ACHN (cell line): ENCODE measurements at places on chromosomes 12 and 14.

DNA sequence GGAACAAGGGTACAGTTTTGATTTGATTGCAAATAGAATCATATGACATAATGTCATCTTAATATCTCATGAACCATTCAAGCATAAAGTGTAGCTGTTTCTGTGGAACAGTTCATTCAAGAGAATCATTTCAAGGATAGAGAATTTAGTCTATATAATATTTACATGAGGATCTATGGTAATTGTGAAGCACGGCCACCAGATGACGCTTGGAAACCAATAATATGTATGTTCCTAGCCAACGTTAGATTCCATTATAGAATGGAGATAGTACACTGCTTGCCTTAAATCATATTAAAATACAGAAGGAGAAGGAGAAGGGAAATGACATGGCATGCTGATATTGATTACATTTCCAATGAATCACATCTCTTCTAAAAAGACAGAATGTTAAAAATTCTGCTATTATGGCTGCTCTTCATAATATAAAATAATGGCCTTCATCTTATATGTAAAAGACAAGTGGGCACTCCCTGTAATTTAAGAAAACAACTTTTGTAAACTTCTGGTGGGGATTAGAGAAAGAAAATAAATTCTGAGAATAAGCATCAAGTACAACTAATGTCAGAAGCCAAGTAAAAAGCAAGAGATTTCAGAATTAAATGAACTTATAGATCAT lies 351.0 kb downstream of the NAV3 start:
- DNase-seq: peak; percentile 20

GRCh38 chr12:44381341-44381740 lies 494.8 kb downstream of the NELL2 start:
- no peak for DNase-seq

DNA sequence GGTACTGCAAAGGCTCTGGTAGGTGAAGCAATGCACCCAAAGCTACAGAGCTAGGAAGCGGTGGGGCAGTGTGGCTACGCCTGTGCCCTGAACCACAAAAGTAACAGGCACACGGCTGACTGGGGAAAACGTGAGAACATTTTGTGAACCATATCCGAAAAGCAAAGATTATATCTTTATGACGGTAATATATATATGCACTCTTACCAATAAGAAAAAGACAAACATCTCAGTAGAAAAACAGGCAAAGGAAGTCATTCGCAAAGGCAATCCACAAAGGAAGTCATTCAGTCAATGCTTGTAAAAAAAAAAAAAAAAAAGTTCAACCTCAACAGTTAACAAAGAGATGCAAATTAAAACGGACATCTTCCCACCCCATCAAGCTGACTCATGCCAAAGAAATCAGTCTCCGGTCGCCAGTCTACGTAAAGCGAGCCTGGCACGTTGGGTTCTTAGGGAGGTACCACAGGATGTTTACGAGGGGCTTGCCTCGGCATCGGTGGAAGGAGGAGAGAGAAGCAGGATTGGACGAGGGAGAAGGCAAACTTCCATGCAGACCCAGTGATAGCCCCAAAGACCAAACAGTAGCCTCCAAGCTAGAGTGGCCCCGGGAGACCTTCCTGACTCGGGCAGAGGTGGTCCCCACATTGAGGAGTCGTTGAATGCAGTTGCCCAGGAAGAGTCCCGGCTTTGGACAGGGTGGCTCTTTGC lies 39.4 kb upstream of the PPP2R5C start:
- no peak for DNase-seq

GRCh38 chr12:94208622-94208966 lies 60.2 kb downstream of the PLXNC1 start:
- DNase-seq: no peak

GRCh38 chr14:33408291-33408690 lies 469.6 kb downstream of the NPAS3 start:
- no peak for DNase-seq

DNA sequence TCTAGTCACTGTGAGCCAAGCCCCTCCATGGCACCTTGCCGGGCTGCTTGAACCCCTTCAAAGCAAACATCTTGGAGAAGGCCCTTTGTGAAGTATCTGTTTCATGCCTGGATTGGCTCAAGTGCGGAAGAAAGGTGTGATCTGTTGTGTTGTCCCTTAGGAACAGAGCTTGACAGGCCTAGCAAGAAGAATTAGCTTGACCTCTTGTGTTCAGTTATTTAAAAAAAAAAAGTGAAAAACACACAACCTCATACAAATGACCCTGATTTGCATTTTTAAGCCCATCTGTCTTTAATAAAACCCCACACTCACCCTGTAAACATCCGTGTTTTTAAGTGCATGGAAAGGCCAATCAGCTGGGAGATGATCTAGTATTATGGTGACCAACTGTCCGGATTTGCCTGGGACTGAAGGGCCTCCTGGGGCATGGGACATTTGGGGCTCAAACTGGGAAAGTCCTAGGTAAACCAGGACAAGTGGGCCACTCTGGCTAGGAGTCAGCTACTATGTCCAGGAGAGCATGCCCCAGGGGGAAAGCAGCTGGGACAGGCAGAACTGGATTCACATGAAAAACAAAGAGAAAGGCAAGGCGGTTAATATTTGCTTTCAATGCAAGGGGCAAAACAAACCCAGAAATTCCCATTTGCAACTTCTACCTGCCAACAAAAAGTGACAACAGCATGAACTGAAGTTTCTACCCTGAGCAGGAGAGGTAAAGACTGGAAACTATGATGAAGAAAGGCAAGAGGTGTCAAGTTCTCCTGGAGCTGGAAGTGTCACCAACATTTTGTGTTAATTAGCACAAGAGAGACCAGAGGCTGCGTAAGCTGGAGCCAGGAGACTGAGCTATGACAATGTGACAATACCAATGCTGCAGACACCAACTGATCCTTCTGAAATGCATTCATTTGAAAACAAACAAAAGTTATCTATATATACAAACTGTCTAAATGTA lies 78.6 kb downstream of the CLMN start:
- DNase-seq: no peak

DNA sequence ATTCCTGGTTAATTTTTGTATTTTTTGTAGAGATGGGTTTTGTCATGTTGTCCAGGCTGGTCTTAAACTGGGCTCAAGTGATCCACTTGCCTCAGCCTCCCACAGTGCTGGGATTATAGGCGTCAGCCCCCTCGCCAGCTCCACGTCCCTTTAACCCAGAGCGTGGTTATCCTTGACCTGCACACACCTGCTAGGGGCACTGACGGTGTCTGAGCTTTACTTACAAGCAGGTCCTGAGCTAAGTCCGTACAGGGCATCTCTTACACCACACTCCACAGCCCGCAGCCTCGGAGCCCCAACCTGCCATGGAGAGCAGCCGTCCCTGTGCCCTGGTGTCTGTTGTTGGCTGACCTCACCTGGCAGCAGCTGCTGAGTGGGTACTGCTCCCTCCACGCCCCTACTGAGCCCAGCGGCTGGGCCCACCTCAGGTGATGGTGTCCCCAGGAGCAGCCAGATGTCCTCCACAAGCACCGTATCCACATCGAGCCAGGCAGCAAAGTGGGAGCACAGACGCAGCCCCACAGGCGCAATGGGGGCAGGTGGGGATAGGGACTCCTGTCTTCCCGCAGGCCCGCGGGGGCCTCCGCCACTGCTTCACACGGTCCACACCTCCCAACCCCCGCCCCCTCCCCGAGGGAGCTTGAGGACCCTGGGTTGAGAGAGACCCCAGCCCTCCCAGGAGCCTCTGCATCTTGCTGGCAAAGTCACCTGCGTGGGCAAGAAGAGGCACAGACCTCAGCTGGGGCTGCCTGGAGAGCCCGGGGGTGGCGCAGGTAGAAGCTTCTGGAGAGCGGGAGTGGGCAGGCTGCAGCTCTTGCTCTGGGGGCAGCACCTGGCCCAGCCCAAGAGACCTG lies 325.4 kb upstream of the SFSWAP start:
- DNase-seq: no peak

DNA sequence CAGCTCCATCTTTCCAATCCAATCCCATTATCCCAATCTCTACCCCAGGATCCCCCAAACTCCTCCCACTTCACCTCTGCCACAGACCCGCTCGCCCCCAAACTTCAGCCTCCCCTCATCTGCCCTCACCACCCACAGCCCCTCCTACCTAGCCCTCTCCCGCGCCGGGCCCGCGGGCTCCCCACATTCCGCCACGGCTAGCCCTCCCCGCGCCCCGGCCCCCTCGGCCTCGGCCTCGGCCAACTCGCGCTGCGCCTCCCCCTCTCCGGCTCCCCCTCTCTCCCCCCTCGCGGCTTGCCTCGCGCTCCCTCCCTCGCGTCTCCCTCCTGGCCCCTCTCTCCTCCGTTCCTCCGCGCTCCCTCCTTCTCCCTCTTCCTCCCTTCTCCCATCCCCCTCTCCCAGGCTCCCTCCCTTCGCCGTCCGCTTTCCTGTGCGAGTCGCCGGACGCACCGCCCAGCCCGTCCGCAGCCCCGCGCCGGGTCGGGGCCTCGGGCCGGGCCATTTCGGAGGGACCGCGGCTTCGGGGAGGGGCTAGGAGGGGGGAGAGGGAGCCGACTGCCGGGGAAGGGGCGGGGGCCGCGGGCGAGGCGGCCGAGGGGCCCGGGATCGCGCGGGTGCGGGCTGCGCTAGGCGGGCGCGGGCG lies at the start of gene ATN1:
TSS of gene ATN1 (plus strand) at position 581 of the 643 bp plus-strand sequence. CDS start 6,043 bp downstream, outside the sequence.
- DNase-seq: peak; percentile 85

GRCh38 chr12:4450551-4451112 lies 5.0 kb upstream of the FGF6 start:
- DNase-seq: no peak

DNA sequence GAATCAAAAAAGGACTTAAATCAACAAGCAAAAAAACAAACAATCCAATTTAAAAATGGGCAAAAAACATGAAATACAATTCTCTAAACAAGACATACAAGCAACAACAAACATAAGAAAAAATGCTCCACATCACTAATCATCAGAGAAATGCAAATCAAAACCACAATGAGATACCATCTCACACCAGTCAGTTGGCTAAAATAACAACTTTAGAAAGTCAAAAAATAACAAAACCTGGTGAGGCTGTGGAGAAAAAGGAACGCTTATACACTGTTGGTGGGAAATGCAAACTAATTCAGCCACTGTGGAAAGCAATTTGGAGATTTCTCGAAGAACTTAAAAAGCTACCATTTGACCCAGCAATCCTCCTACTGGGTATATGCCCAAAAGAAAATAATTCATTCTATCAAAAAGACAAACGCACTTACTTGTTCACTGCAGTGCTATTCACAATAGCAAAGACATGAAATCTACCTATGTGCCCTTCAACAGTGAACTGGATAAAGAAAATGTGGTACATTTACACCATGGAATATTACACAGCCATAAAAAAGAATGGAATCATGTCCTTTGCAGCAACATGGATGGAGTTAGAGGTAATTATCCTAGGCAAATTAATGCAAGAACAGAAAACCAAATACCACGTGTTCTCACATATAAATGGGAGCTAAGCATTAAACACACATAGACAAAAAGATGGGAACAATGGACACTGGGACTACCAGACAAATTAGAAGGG lies 26.9 kb downstream of the PRKD1 start:
- DNase-seq: no peak

DNA sequence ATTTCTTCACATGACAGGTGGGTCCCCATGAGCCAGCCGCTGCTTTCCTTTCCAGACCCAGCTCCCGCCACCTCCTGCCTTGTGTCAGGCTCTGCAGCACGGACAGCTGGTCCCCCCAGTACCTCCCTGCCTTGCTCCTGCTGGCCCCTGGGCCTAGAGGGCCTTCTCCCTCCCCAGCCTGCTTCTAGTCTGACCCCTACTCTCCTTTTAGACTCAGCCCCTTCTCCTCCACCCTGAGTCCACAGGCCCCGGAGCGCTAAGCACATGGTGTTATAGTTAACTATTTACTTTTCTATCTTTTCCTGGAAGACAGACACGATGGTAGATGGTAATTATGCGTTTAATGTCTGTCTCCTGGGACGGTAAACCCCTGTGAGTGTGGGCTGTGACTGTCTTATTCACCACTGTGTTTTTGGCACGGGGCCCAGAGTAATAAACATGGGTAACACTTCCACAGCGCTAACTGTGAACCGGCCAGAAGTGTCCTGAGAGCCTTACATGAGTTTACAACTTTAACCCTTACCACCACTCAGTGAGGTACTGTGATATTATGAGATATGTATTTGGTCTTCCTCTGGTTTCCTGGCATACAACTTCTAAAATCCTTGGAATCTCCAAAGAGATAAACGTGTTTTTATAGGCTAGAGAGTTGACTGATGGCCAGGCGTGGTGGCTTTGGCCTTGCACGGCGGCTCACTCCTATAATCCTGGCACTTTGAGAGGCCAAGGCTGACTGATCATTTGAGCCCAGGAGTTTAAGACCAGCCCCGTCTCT lies 41.2 kb downstream of the DGLUCY start:
- peak; percentile 83 for DNase-seq

DNA sequence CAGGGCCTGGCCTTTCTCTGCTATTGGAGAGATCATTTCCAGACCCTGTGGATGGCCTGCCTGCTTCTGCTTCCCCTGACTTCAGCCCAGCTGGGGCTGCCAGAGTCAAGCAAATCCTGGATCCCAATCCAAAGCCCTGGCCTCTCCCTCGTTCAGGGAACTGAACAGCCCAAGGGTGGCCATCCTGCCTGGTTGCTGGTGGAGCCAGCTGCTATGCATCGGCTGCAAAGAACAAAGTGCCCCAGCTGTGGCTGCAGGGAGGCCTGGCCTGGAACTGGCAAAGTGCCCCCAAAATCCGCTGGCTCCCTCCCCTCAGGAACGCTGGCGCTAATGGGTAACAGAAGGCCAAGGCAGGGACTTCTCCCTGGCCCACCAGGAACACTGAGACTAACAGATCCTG lies 56.4 kb downstream of the LRRC74A start:
- no peak for DNase-seq

DNA sequence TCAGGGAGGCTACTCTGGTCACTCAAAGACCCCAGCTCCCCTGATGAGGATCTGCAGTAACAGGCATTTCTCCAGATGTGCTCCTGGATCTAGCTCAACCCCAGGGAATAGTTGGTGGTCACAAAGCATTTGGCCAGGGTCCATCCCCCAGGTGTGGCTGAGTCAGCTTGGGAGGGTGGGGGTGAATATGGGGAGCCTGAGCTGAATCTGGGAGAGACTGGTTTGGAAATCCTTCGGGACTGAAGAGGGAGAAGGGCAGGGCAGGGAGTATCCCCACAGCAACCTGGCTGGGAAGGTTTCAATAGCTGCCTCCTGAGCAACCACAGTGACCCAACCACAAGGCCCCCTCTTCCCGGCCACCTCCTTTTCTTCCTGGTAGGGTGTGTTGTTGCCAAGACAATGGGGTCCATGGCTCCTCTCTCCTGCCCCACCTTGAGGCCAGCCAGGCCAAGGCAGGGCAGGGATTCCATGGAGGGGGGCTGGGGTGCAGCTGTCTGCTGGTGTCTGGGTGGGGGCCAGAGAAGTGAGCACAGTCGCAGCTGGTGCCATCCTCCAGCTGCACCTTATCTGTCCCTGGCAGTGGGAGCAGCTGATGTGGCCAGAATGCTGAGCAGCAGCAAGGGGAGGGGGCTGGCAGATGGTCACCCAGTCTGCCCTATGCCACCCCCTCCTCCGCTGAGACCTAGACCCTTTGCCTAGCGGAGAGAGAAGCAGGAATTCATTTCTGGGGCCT lies 5.5 kb downstream of the ASIC1 start:
- DNase-seq: no peak

DNA sequence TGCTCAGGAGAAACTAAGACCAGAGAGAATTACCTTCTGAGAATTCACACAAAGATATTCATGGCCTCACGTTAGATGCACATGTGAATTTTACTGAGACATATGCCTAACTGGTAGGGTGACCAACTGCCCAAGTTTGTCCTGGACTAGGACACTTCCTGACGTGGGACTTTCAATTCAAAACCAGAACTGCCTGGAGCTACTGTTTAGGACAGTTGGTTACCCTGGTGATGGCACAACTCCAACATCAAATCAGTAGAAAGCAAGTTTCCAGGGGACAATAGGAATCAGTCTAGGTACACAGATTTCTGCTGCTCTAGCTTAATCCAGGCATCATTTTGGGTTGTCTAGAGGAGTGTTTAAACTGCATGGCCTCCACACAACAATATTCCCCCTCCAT lies 178.7 kb downstream of the GXYLT1 start:
- no peak for DNase-seq
